ENCODE measurements at places on chromosomes 16 and 17.
A peak's percentile ranks its signal among the peaks of the same experiment; 100 is the strongest.

DNA sequence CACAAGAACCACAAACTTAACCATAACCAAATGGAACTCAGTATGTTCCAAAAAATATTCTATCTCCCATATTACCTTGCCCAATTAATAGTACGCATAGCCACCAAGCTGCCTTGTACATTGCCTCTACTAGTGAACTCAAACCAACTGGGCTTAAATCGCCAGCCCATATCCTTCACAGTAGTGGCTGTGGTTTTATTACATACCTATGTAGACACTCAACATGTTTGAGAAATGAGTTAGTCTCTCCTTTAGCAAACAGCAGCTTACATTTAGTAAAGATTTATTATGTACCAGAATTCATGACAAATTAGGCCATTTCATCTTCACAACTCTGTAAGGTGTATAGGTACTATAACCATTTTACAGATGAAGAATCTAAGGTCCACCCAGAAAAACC lies 41.4 kb downstream of the GRB2 start:
- DNase-seq, result no peak

GRCh38 chr16:6122401-6122800 lies 1024.8 kb upstream of the EEF2KMT start:
- DNase-seq, result no peak

- DNase-seq, result peak; percentile 87
Measured at GRCh38 chr17:47698749-47699535, 5.0 kb downstream of the TBKBP1 start.

DNA sequence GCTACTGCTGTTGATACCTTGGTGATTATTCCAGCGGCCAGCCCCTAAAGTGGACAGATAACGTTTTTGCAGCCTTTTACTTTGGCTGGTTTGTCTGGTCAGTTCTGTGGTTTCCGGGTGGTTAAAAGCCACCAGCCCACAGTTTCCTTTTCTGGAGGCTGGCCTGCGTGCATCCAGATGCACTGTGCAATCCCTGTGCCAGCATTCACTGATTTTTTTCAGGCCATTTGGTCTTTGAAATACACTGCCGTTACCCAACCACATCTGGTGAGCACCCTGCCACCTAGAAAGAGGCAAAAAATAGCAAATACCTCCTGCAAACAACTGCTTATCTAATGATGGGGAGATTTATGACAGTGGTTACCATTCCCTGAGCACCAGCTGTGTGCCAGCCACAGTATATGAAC lies 797 bp downstream of the NUDT7 start:
- no peak for DNase-seq

DNA sequence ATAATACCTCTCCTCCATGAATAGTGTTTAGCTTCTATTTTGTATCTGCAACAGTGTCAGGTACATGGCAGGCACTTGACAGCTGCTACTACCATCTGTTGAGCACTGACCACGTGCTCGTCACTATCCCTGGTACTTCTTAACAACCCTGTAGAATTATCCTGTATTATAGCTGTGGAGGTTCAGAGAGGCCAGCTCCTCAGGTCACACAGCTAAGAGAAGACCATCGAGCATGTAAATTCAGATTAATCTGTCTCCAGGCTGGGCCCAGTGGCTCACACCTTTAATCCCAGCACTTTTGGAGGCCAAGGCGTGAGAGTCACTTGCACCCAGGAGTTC lies 26.3 kb downstream of the WSB1 start:
- no peak for DNase-seq

- DNase-seq, result no peak
Measured at GRCh38 chr17:39775031-39775430, 37.3 kb downstream of the GRB7 start.

DNA sequence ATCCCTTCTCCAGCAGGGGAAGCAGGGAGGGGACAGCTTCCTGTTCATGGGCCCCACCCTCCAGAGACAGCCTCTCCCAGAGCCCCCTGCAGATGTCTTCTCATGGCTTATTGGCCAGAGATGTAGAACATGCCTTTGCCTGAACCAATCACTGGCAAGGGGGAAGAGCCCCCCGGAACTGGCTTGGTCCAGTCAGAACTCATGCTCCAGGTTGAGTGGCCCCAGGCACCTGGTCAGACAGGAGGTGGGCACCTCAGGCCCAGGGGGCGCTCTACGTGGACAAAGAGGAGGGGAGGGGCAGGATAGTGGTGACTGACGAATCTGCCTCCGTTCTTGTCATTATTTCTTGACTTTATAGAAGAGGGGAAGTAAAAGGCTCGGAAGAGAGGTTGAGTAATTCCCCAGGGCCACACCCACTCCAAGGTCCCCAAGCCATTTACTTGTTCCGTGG lies 23.6 kb downstream of the RAB11FIP4 start:
- no peak for DNase-seq

DNA sequence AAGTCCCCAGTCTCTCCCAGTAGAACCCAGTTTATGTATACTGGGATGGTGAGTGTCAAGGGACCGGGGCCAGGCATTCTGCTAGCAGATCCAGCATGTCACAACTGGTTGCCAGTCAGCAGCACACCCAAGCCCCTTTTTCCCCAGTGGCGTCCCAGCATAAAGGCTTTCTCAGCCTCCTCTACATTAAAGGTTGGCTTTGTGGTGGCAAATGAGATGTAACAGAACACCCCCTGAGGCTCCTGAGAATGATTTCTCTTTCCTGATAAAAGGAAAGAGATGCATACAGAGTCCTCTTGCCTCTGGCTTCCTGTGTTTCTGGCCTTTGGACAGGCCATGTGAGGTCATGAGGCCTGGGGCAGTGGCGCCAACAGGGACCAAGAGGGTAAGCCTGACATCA lies 27.9 kb downstream of the IRX6 start:
- DNase-seq, result no peak

GRCh38 chr17:12318571-12319266 lies 298.0 kb downstream of the MAP2K4 start:
- no peak for DNase-seq

DNA sequence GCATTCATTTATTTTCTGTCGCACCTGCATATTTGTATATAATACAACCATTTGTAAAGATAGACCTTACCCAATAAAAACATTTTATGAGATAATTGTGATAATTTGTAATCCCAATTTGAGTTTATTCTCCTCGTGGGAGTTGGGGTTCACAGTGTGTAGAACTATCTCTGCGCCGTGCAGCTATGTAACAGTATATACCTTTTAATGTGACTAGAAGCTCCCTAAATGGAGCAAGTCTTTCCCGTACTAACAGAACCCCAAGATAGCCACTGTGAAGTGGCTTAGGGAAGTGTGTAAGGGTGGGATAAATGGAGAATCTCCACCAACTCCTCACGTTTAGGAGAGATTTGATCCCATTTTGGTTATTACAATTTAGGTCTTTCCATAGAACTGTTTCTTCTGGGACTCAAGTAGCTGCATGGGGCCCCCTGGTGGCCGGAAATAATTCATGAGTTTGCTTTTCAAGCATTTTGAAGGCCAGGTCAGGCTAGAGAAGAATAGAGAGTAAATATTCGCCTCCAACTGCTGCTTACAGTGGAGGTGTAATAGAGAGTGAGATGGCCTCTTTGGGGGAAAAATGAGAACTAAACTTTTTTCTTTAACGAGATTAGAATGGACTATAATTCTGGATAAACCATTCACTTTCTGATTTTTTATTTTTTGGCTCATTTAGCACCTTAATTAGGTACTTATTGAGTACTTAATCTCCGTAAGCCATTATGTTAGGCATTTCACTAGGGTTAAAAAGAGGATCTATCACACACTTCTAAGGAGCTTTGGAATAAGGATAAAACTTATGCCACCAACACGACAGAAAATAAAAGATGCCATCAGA lies 4.5 kb downstream of the TMEM100 start:
- DNase-seq, result peak; percentile 65

DNA sequence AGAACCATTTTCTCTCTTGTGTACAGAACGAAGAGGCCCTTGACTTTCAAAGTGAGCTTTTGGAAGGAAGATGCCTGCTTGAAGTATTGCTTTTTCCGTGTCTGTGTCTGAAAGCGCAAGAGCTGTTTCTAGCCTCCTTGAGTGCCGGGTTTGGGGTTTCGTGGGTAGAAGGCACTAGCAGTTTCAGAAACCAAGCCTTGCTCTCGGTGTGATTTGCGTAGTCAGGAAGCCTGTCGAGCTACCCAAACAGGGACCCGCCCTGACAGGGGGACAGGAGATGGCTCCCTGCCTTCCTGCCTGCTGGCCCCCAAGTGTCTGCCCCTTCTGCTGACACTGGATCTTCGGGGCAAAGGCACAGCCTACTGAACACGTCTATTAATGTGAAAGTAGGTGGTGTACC lies 322.0 kb downstream of the MAF start:
- DNase-seq, result peak; percentile 72

- no peak for DNase-seq
Measured at GRCh38 chr17:72273289-72274056, 152.7 kb downstream of the SOX9 start.

GRCh38 chr17:49016775-49017463 lies 19.7 kb downstream of the IGF2BP1 start:
- no peak for DNase-seq

GRCh38 chr17:2911035-2911754 lies 115.0 kb downstream of the RAP1GAP2 start:
- no peak for DNase-seq

DNA sequence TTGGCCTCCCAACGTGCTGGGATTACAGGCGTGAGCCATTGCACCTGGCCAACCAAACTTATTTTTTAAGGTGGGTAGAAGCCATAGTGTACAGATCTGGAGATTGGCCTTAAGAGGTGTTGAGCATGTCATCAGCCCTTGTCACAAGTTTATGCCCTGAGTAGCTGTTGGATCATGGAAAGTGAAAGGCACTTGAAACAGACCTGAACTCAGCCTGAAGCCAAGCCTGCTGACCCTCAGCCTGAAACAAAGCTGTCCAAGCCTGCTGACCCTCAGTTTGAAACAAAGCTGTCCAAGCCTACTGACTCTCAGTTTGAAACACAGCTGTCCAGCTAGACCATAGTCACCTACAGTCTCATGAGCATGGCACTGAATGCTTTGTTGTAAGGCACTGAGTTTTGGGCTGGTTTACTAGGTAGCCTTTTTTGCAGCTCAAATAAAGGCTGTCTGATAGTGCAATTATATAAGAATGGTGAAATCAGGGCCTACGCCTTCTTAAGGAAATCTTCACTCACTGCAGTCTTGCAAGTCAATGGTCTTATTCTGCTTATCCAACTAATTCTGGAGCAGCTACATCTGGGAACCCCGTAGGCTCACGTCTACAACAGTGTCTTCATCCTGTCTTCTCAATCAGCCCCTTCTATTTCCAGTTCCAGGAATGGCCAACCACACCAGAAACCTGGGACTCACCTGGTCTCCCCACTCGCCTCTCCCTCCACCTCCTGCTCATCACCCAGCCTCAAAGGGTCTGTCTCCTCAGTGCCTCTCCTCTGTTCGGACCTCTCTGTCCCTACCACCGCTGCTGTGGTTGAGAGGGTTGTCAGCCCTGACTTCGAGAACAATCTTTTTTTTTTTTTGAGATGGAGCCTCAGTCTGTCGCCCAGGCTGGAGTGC lies 2.9 kb upstream of the NPIPB15 start:
- DNase-seq, result no peak

DNA sequence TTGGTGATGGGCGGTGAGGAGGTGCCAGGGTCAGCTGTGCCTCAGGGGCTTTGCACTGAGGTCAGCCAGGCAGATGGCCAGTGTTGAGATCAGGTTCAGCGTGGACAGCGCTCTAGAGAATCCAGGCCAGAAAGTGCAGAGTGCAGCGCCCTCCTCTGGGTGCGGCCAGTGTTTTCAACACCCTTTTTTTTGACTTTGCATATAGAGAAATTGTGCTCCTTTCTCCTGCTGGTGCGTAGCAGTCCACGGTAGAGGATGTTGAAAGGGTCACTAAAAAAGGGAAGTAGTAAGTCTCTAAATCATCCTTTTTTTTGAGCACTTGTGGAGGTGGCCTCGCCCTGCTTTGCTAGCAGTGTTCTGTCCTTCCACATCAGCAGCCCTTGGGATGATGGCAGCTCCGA lies 53.9 kb downstream of the BANP start:
- no peak for DNase-seq

- no peak for DNase-seq
Measured at GRCh38 chr17:251531-251930, 70.1 kb upstream of the DOC2B start.

DNA sequence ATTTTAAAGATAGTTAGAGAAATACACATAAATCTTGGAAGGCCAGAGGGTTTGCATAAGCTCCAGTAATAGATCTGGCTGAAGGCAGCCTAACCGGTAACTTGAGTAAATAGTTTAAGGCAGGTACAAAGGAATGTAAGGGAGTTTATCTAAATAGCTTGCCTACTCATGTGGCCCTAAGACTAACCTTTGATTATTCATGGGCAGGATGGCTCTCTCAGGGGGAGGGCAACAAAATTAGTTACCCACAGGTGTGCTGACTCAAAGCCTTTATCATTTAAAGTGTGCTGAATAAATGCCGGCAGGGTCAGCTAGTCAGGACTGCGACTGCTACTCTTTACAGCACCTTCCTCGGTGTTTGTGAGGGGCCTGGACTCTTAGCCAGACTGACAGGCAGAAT lies 761.3 kb upstream of the KIF2B start:
- DNase-seq, result no peak

DNA sequence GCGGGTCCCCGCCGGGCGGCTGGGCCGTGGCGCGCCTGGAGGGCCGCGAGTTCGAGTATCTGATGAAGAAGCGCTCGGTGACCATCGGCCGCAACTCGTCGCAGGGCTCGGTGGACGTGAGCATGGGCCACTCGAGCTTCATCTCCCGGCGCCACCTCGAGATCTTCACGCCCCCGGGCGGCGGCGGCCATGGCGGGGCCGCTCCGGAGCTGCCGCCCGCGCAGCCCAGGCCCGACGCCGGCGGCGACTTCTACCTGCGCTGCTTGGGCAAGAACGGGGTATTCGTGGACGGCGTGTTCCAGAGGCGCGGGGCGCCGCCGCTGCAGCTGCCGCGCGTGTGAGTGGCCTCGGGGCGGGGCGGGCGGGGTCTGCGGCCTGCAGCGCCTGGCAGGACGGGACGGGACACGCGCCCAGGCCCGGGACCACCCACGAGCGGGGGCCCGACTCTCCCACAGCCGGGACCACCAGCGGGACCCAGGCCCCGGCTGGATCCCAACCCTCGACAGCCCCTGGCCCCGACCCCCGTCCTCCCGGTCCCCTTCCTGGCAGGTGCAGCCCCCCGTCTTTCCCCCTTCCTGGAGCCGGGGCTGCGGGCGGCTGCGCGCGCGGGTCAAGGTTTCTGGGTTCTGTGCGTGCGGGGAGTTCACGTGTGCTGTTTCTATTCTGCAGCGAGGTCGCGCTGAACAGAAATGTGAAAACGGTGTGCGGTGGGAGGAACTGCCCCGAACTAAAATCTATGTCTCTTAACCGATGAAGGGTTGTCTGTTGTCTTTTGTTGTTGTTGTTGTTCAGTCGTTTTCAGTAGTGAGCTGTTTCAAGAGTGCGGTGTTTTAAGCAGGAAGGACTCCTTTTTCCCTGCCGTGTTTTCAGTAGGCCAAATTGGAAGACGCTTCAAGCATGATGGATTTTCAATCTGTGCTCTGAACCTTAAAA lies 705 bp downstream of the FOXK2 start:
- peak; percentile 47 for DNase-seq

All from activated naive CD4-positive, alpha-beta T cell treated with Interleukin-2 at 50 U/mL for 16 hours (primary cell).